ENCODE measurements at places on chromosomes 2 and 18. TPM values are rescaled to one million over a fixed set of nuclear protein-coding genes. Genes with fewer than 3 reads are reported as not detected.

GRCh38 chr2:217387776-217388387 is 528.0 kb upstream of the TNP1 start:
- DNase-seq = no peak

- no peak for DNase-seq
Observed at GRCh38 chr18:28256166-28256565, 79.2 kb upstream of the CDH2 start.

- no peak for DNase-seq
Observed at GRCh38 chr2:240947176-240947575, 41.0 kb downstream of the CROCC2 start.

- DNase-seq = no peak
Observed at GRCh38 chr18:22564036-22564435, 146.3 kb upstream of the CTAGE1 start.

DNA sequence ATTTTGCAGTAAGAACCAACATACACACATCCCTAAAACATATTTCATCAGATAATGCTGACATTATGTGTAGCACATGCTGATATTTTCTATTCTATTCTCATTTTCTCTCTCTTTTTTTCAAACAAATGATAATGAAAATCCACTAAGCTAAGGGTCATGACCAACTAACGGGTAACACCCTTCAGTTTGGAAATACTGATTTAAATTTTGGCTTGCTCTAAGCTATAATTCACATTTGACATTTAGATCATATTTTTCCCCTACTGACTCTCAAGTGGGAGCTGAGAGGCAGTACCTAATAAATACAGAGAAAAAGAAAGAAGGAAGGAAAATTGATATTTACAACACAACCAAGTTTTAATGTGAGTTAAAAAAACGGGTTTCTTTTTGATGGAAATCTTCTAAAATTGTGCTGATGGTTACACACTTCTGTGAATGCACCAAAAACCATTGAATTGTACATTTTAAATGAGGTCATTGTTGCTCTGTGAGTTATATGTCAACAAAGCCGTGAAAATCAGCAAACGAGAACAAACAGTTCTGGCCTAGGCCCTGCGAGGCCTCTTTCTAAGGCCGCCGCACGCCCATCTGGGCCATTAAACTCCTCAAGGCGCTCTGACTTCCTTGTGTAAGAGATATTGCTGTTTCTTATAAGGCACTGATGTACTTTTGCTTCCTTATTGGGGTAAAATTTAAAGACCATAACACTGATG is 124.2 kb downstream of the GALR1 start:
- no peak for DNase-seq

DNA sequence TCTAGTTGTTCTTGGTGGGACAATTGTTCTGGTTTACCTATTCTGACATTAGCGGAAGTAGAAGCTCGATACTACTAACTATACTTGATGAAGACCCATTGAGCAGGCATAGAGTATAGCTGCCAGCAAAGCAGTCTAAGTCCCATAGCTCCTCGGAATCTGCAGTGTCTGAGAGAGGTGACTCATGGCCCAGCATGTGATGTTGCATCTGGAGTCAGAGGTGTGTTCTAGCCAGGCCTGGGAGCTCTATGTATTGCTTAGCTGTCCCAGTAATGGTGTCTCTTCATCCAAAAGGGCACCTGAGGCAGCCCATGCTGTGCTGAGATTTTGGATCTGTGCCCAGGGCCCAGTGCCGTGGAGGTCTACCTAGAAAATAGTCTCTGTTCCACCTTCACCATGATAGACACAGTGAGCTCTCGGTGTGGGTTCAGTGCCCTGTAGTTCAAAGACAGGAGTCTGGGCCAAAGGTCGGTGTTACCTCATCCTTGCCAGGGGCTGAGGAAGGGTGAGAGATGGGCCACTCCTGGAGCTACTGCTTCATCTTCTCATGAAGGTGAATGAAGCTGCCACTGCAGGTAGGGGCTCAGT is 47.3 kb downstream of the MEX3C start:
- no peak for DNase-seq

- no peak for DNase-seq
Observed at GRCh38 chr18:48848641-48849143, 102.1 kb downstream of the SMAD7 start.

- peak; percentile 80 for DNase-seq
Observed at GRCh38 chr2:121356058-121356640, 71.1 kb upstream of the TFCP2L1 start.

GRCh38 chr18:39345321-39345720 is 1779.7 kb upstream of the CELF4 start:
- DNase-seq = no peak

GRCh38 chr2:134919341-134920210 is 954 bp downstream of the CCNT2 start:
- no peak for DNase-seq

- DNase-seq = no peak
Observed at GRCh38 chr2:79820281-79820680, 307.4 kb downstream of the CTNNA2 start.

GRCh38 chr2:213411582-213412289 is 127.5 kb downstream of the SPAG16 start:
- DNase-seq = no peak

DNA sequence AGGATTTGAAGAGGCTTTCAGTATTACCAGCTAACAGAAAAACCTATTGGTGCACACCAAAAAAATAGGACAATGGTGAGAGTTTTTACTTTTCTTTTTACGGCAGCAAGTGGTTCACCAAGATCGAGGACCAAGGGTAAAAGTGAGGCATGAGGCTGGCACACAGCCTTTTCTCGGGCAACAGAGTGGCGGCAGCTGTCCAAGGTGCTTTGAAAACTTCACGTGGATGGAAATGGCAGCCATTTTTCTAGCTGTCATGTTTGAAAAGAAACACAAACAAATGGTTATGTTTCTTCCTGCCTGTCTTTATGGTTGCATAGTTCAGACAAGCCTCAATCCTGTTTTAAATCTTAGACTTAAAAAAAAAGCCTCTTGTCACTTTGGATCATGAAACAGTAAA is 812.5 kb upstream of the CHAC2 start:
- no peak for DNase-seq

GRCh38 chr2:216477283-216478035 is 21.2 kb upstream of the RPL37A start:
- no peak for DNase-seq

GRCh38 chr2:29223851-29224692 is 108.9 kb downstream of the CLIP4 start:
- DNase-seq = peak; percentile 12

- DNase-seq = no peak
Observed at GRCh38 chr18:48308755-48309575, 100.2 kb downstream of the ZBTB7C start.

DNA sequence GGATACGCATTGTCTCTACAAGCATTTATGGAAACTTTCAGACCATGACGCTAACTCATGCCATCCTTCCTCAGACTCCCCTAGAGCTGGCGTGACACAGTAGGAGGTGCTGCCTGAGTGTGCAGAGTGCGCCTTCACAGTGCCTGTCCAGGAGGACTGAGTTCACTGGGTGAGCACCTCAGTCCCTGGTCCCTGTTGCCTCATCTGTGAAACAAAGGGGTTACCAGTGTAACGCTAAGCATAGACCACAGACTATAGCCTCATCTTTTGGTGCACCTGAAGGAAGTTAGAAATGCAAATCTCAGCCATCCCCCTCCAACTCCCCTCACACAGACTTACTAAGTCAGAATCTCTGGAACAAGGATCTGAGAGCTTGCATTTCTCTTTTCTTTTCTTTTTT is 142.8 kb downstream of the TMEM17 start:
- DNase-seq = no peak

DNA sequence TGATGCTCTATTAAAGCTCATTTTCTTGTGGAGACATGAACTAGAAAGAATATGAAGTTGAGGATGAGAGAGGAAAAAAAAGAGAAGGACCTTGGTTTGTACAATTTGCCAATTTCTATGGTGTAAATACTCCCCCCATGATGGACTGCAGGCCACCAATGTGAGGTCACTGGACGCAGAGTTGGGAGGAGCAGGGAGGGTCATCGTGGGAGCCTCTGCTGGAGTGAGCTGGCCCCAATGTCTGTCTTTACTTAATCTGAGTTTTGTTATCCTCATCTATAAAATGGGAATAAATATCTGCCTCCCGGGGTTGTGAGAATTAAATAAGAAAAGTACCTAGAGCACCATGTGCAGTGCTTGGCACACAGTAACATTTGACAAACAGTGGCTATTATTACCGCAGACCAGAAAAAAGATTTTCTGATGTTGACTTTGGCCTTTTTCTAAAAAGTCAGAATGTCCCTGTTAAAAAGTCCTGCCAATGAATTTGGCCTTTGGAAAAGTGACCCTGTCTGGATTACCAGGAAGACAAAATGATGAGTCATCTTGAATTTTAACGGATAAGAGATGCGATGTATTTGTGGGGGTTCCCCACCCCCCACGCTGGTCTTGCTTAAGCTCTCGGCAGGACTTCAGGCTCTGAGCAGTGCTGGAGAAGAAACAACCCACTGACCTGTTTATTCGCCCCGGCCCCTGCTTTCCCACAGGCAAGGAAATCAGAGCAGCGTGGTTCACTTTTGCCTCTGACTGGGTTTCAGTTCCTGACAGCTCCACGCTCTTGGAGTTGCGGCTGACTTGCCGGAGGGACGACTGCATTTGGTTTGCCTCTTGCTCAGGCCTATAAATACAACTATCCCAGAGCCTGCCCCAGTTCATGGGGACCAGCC is 50.3 kb upstream of the FOSL2 start:
- DNase-seq = peak; percentile 8

DNA sequence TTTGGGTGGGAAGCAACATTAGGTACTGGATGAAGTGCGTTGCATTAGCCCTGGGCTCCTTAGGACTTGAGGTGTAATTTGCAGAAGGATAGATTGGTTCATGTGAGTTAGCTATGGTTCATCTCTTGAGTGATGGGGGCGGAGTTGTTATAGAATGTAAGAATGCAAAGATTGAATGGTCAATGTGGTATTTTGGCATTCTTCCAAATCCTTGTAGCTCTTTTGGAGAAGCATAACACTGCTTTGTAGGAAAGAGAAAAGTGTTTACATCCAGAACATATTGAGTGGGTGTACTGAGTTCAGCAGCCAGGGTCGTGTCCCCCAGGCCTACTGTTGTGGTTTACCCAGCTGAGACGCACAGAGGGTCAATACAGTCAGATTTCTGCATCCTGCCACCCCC is 173.5 kb downstream of the FMNL2 start:
- DNase-seq = no peak

DNA sequence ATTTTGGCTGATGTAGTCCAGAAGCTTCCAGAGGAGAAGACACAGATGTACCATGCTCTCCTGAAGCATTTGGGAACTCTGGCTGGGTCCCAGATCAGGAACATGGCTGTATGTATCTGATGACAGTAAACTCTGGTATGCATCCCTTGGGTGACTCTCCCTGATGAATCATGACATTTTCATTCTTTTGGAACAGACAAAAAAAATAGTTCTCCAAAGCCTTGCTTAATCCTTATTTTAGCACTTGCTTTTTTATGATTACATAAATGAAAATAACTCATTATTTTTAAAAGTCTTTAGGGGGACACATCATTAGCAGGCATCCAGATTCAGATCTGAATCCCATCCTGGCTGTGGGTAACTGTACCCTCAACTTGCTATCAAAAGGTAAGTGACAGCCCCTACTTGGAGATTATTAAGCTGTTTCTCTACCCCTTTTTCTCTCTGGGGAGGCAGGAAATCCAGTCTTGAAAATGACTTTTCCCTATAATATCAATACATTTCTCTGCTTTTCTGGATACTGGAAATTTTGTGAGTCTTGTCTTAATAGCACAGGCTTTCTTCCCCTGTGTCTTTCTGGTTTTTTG is 23.3 kb downstream of the AOX1 start:
- DNase-seq = no peak

GRCh38 chr2:42127425-42128424 is 41.4 kb upstream of the EML4 start:
- DNase-seq = no peak

- DNase-seq = peak; percentile 68
Observed at GRCh38 chr2:105883911-105884694, 139.4 kb downstream of the NCK2 start.

The LTBP1 gene
- 12.5 TPM for total RNA-seq

The PRKD3 gene
- 6.7 TPM for total RNA-seq

The HES6 gene
- 56.0 TPM for total RNA-seq

The SPC25 gene
- 19.0 TPM for total RNA-seq

The EFEMP1 gene
- not detected for total RNA-seq

The TEX44 gene
- not detected for total RNA-seq

The WDR7 gene
- 19.7 TPM for total RNA-seq

The CCDC148 gene
- total RNA-seq = 4.1 TPM

The CNGA3 gene
- not detected for total RNA-seq

The ATG9A gene
- 24.6 TPM for total RNA-seq

The PMAIP1 gene
- total RNA-seq = 0.27 TPM
